Activated CD4-positive, alpha-beta T cell treated with anti-CD3 and anti-CD28 coated beads, Interleukin-2, amount 50 U/mL, for 24 hours (primary cell): ENCODE measurements at places on chromosomes 6 and 20.

GRCh38 chr6:136440203-136440602 is 110.0 kb downstream of the MAP7 start:
- DNase-seq = no peak

GRCh38 chr6:83132121-83132520 is 60.9 kb downstream of the PGM3 start:
- DNase-seq = no peak

GRCh38 chr20:3614466-3614865 is 48.7 kb downstream of the GFRA4 start:
- no peak for DNase-seq

DNA sequence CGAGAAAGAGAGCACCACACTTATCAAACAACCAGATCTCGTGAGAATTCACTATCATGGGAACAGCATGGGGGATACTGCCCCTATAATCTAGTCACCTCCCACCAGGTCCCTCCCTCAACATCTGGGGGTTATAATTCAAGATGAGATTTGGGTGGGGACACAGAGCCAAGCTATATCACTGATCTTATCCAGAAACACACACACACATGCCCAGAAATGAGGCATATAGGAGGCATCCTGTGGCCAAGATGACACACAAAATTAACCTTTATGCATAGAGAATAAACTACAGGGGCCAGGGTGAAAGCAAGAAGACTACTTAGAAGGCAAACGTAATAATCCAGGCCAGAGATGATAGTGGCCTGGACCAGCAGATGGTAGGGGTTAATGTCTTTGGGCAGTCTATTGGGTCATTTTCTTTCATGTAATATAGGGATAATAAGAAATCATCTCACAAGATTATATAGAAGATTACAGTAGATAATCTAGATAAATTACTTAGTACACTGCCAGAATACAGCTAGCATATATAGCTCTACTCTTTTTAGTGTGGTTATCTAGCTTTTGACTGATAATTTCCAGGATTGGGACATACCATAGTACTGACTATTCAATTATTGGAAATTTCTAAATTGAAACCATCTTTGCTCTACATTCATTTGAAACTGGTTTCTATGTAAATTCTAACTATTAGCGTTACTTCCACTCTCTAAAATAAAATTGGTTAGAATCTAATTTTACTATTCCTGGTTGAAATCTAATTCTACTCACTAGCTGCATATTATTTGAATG is 20.0 kb downstream of the RNF144B start:
- DNase-seq = no peak

GRCh38 chr20:8646033-8646441 is 422.9 kb upstream of the PLCB4 start:
- DNase-seq = no peak

DNA sequence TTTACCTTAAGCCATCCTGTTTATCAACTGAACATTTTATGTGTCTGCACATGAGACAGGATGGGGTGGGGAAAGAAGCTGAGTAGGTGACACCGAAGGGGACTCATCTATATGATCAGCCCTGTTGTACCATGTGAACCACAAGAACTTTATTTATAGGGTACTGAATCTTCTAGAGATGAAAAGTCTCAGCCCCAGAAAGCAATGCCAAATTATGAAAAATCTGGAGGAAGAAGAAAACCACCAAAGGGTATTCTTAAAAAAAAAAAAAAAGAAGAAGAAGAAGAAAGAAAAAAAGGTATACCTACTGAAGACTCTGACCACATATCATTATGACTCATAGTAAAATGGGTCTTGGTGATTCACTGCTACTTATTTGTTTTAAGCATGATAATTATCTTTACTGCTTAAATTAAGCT is 39.8 kb upstream of the HBS1L start:
- DNase-seq = no peak

DNA sequence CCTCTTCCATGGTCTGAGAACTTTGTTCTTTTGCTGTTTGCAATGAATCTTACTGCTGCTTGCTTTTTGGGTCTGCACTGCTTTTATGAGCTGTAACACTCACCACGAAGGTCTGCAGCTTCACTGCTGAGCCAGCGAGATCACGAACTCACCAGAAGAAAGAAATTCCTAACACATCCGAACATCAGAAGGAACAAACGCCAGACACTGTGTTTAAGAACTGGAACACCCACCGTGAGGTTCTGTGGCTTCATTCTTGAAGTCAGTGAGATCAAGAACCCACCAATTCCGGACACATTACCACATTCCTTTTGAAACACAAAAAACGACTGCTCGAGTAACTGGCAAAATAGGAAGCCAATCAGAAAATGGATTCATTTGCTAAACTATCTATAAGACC is 471.8 kb downstream of the TFAP2A start:
- no peak for DNase-seq

DNA sequence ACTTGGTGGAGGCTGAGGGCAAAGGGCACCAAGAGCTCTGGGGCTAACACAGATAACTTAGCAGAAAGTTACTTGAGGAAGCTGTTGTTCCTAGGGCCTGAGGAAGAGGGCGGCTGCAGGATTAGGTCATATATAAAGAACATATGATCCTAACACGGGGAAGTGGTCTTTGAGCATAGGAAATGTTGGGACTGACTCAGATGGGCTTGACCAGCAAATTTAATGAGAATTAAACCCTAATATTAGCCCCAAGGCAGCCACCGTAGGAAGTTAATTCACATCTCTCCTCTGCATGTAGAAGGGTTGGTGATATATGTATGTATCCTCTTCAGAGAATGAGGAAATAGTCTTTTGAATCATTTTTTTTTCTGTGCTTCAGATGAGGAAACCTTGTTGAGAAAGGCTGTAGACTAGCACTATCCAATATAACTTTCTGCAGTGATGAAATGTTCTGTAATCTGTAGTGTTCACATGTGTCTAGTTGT is 9.2 kb upstream of the ZBTB9 start:
- no peak for DNase-seq

DNA sequence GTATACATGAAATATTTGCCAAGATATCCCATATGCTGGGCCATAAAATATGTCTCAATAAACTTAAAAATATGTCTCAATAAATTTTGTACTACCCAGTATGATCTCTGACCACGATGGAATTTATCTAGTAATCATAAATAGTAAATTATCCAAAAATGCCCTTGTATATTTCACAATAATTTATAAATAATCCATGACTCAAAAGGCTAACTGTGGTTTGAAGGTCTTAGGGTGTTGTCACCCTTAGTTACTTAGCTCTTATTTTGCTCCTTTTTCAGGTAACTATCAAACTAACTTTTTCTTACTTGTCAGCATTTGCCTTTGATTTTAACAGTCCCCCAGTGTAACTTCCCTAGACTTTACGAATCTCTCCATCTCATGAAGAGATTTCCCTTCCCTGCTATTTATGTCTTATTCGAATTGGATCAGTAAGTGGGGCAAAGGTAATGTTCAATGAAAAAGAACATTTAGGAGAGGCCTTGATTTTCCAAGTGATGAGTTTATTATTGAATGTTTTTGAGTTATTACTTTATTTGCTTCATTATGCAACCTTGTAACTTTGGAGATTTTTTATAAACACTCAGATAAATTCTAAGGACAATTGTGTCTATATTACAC is 109.0 kb upstream of the THBS2 start:
- no peak for DNase-seq
